ENCODE measurements at places on chromosomes 2 and 18. TPM values are rescaled to one million over a fixed set of nuclear protein-coding genes. Genes with fewer than 3 reads are reported as not detected.

RIOK3 gene
- total RNA-seq, result 61.4 TPM

DNA sequence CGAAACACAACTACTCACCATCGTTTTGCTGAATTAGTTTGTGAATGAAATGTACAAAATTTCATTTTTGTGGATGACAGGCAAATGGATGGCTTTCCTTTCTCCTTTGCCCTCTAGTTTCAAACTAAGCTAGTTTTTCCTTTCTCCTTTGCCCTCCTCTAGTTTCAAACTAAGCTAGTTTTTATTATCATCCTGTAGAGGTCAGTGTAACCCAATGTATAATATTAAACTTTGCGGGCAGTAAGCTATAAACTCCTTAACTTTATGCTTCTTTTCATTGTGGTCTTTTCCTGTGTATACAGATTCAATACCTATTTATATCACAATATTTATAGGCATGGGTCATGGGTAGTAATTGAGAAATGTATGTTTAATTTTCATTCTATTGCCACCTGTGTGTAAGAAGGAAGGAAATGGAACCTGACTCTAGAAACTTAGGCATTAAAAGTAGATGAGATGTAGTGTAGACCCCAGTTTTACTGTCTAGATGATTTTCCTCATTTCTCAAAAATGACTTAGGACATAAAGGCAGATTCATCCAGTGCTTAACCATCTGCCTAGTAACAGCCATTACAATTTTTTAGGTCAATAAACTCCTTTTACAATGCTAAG lies 58.1 kb downstream of the MAP3K19 start:
- DNase-seq, result peak; percentile 50

GRCh38 chr2:160538559-160539355 lies 45.1 kb upstream of the RBMS1 start:
- peak; percentile 33 for DNase-seq

NAT8 gene
- total RNA-seq, result not detected

DNA sequence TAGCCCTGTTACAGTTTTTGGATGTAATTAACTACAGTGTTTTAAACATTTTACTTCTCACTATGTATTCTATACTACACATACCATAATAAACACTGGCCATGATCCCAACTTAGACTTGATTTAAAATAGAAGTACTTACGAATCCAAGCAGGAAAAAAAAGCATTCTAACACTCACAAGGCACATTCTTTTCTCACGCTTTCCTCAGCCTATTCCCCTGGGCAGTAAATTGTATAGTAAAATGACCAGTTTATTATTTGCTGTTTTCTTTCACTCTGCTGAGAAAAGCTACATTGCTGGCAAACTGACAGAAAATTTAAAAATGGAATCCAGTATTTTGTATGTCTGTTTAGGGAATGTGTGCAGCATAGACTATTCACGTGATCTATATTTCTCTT lies 2.8 kb upstream of the TANC1 start:
- DNase-seq, result no peak

CD28 gene
- total RNA-seq, result not detected

DNA sequence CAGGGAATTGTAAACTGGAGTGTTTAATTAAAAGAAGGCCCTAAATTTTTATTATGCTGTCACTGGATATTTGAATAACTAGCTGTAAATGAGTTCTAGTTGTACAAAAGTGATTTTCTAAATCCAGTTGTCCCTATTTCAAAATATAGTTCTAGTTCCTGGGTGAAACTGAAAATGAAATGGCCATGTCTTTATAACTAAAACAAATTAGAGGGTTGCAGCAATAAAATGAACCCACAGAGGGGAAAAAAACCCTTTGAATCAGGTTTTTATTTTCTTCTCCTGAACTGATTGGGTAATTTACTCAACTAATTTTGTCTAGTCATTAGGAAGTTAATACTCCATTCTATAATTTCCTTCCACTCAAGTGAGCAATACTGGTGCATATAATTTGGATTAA lies 55.6 kb upstream of the MAP4K3 start:
- DNase-seq, result no peak

All from IMR-90 (cell line).